ENCODE measurements at places on chromosomes 4 and X. TPM values are rescaled to one million over a fixed set of nuclear protein-coding genes. Genes with fewer than 3 reads are reported as not detected.

DNA sequence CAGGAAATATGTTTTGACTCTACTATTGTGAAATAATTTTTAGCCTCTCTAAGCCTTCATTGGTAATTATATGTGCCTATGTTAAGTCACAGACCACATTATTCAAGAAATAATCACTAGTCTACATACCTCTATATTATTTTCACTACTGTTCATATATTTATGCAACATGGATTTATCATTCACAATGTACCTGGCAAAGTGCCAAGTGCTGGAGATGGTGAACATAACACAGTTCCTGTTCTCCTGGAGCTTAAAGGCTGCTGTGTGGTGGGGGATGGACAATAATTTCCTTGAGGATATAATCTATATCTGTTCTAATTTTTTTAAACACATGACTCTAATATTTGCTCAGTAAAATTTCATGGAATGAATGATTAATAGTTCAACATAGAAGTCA lies 527.7 kb upstream of the CXorf51A start:
- no peak for DNase-seq

RS1 gene
- total RNA-seq: not detected

DNA sequence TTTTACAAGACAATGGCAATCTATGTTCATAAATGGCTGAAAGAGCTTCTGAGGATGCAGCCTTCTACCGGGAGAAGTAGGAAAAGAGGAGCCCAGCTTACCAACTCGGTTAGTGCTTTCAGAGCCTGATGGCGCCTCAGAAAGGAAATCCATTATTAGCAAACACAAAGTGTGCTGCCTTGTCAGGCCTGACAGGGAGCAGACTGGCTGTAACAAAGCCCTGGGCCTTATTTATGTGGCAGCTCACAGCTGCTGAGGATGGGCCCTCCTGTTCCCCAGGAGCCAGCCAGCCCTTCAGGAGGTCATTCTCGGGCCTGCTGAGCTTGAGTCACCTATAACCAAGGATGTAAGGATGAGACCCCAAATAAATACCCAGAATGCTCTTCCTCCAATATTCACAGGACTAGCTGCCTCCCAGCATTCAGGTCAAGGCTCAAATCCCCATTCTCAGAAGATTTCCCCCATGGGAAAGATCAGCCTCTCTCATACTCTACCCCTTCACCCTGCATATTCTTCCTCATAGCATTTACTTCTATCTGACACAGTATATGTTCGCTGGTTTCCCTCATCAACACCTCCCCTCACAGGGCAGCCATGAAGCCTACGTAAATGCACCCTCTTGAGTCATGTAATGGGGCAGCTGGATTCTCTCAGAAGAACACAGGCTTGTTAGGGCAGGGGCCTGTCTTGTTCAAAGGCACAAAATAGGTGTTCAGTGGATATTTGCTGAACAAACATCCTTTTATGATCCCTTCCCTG lies 227.0 kb upstream of the RASGEF1B start:
- DNase-seq: no peak

DNA sequence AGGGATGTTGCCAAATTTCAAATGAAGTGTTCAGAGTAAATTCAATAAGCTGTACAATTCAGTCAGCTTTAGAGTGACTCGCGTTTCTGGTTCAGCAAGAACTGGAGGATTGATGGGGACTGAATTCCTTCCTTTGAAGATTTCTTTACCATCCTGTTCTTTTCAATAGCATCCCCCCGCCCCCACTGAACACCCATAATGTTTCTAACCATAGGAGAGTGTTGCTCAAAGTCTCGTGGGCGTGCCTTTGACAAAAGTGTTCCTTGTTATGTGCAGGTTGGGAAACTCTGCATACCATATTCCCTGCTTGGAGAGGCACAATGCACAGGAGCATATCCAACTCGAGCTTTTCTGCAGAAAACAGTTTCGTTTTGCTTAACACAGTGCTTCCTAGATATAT lies 323.5 kb upstream of the CASK start:
- no peak for DNase-seq

SERTM2 gene
- total RNA-seq: not detected

DNA sequence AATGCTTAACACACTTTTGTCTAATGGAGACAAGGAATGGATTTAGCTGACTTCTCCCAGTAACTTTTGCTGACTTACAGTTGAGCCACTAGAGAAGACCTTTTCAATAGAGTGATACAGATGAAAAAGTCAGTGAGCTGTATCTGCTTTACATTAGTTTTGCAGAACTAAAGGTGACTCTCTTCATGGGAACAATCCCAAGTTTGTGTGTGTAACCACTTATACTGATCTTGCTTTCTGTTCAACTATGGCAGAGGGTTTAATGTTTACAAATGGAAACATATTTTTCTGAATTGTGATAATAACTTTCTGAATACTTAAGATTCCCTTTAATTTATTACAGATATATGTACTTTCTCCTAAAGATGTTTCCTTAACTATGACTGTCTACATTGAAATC lies 182.6 kb upstream of the PUDP start:
- DNase-seq: no peak
